ENCODE measurements at places on chromosomes 1 and 21. TPM values are rescaled to one million over a fixed set of nuclear protein-coding genes. Genes with fewer than 3 reads are reported as not detected.
A peak's percentile ranks its signal among the peaks of the same experiment; 100 is the strongest.

DNA sequence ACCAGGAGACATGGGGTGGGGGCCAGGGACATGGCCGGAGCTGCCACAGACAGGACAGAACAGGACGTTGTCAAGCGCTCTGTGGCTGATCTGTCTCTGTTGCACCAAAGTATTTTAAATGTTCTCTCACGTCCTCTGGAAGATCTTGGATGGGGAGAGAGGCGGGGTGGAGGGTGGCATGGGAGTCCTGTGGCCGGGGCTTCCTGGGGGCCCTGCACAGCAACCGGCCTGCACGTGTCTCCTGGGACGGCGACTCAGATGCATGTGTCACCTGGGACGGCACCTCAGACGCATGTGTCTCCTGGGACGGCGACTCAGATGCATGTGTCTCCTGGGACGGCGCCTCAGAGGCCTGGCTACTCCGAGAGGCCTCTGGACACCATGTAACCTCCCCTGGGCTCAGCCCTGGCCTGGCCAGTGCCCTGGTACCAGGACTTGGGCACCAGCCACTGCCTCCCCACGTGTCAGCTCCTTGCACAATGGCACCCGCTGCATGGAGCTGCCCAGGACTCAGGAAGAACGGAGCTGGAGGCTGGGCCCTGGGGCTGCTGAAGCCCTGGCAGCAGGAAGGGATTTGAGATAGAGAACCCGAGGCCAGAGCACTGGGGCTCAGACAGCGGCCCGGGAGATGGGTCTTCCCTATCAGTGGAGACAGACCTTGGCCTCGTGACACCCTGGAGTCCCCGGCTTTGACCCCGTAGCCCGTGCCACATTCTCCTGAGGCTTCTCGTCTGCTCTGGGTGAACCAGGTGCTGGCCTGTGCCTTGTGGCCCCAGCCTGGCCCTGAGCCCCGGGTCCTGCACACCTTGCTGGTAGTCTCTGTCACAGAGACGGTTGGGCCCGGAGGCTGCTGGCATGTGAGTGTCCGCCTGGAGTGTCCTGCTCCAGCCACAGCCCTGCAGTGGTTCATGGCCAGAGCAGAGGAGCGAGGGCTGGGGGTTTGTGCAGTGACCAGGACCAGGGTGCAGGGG, 14.7 kb upstream of the SLC19A1 start:
- H3K4me1 ChIP-seq, result no peaks in the 10 kb centered on the region
- H3K36me3 ChIP-seq, result no peaks in the 10 kb centered on the region
- H3K27me3 ChIP-seq, result no peaks in the 10 kb centered on the region
- H3K4me3 ChIP-seq, result no peak overlapping the region
- no peak for DNase-seq

- peaks cover 15% of the 10 kb centered on the region for H3K4me1 ChIP-seq
- no peak for DNase-seq
- H3K27ac ChIP-seq, result no peak overlapping the region
- no peaks in the 10 kb centered on the region for H3K36me3 ChIP-seq
Measured at GRCh38 chr21:26164311-26164710, 6.3 kb downstream of the APP start.

- no peak for DNase-seq
- H3K4me1 ChIP-seq, result no peaks in the 10 kb centered on the region
- no peak overlapping the region for H3K4me3 ChIP-seq
- no peaks in the 10 kb centered on the region for H3K36me3 ChIP-seq
- H3K27me3 ChIP-seq, result no peaks in the 10 kb centered on the region
Measured at GRCh38 chr1:160752924-160753323, 13.9 kb downstream of the SLAMF7 start.

DNA sequence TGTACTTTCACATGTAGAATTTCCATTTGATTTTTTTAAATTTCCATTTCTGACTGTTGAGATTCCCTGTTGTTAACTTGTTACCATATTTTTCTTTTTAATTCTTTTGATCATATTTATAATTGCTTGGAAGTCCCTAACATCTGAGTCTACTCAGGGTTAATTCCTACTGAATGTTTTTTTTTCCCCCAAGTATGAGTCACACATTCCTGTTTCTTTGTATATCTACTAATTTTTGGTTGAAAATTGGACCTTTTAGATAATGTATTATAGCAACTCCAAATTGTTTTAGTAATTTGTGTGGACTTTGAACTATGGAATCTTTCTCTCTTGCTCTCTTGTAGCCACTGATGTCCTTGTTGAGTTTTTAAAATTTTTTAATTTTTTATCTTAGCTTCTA, 54.6 kb downstream of the STXBP3 start:
- peaks cover 16% of the 10 kb centered on the region for H3K36me3 ChIP-seq
- H3K27ac ChIP-seq, result no peak overlapping the region
- H3K4me1 ChIP-seq, result no peaks in the 10 kb centered on the region
- DNase-seq, result no peak
- H3K4me3 ChIP-seq, result no peak overlapping the region

- DNase-seq, result no peak
- no peak overlapping the region for H3K4me3 ChIP-seq
- H3K27me3 ChIP-seq, result no peaks in the 10 kb centered on the region
- H3K27ac ChIP-seq, result no peak overlapping the region
- H3K36me3 ChIP-seq, result no peaks in the 10 kb centered on the region
Measured at GRCh38 chr1:59487335-59488031, 190.6 kb downstream of the FGGY start.

- peaks cover 15% of the 10 kb centered on the region for H3K4me1 ChIP-seq
- H3K27ac ChIP-seq, result peak overlapping the region; percentile 93
- no peaks in the 10 kb centered on the region for H3K36me3 ChIP-seq
- no peaks in the 10 kb centered on the region for H3K27me3 ChIP-seq
- DNase-seq, result peak; percentile 83
Measured at GRCh38 chr1:25743164-25744139, 56.5 kb upstream of the SELENON start.

DNA sequence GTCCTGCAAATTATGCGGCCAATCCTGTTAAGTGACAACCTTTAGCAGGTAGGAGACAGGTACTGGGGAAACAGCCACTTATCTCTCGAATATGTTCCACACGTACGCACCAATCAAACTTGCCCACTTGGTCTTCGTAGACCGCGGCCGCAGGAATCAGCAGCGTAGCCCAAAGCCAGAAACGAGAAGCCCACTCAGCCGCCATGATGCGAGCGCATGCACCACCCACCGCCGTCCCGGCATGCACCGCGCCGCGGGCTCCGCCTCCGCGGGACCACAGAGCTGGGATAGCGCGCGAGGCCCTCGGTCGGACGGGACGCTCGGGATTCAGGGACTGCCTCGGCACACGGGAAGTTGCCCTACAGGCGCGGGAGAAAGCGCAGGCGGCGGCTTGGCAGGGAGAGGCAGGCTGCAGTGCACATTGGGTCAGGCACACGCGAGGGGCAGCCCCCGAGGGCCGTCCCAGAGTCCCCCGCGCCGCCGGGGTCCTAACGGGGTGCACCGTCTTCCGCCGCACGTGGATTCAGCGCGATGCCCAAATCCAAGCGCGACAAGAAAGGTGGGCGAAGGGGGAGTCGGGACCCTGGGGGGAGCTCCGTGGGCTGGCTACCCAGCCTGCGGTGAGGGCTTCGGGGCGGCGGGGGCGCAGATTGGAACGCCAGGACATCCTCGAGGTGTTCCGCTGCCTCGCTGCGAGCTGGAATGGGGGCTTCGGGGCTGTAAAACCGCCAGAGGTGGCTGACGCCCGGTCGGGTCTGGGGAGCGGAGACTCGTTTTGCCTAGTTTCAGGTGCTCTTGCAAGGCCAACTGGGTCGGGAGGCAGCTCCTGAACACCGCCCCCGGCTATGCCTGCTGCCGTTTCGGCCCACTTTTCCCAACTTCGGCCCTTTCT, at the start of the genes EMC1 and MRTO4:
TSS of gene EMC1 (minus strand) at position 220 of the 892 bp plus-strand sequence. CDS start at position 205, 15 bp downstream.
TSS of gene MRTO4 (plus strand) at position 501 of the 892 bp plus-strand sequence. CDS start at position 532, 31 bp downstream.
- H3K27me3 ChIP-seq, result no peaks in the 10 kb centered on the region
- peak within 1 kb of the TSS; percentile 88 for H3K27ac ChIP-seq
- peak; percentile 48 for DNase-seq
- H3K4me1 ChIP-seq, result peaks cover 16% of the 10 kb centered on the region
- H3K36me3 ChIP-seq, result peaks cover 5% of the 10 kb centered on the region

- no peaks in the 10 kb centered on the region for H3K27me3 ChIP-seq
- no peak overlapping the region for H3K27ac ChIP-seq
- no peak for DNase-seq
- H3K4me3 ChIP-seq, result no peak overlapping the region
- H3K4me1 ChIP-seq, result no peaks in the 10 kb centered on the region
- no peaks in the 10 kb centered on the region for H3K36me3 ChIP-seq
Measured at GRCh38 chr1:23732363-23733224, 10.7 kb upstream of the ELOA start.

GRCh38 chr1:192270398-192270797, 46.4 kb upstream of the RGS21 start:
- no peak for DNase-seq
- H3K4me3 ChIP-seq, result no peak overlapping the region
- no peak overlapping the region for H3K27ac ChIP-seq
- no peaks in the 10 kb centered on the region for H3K27me3 ChIP-seq
- H3K4me1 ChIP-seq, result no peaks in the 10 kb centered on the region
- no peaks in the 10 kb centered on the region for H3K36me3 ChIP-seq

DNA sequence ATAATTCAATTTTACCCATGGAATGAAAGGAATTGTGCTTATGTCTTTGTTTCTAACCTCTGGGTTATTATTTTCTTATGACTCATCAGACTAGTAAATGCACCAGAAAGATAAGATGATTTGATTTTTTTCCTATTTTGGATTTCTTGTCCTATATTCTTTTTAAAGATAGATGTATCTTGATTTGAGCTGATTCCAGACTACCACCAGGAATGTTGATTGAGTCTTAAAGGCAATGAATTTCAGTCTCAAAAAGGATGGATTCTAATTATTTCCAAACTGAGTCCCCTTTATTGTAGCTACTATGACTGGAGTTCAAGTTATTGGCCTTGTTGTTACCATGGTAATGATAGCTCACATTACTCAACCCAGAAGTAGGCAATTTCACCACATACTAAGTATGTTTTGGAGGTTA, 95.8 kb upstream of the RGS4 start:
- no peak for DNase-seq
- no peak overlapping the region for H3K27ac ChIP-seq
- H3K27me3 ChIP-seq, result no peaks in the 10 kb centered on the region

- peak overlapping the region; percentile 48 for H3K4me3 ChIP-seq
- H3K4me1 ChIP-seq, result no peaks in the 10 kb centered on the region
- H3K27me3 ChIP-seq, result no peaks in the 10 kb centered on the region
- no peaks in the 10 kb centered on the region for H3K36me3 ChIP-seq
Measured at GRCh38 chr1:23619299-23620188, 60.2 kb upstream of the ID3 start.

GRCh38 chr1:245045087-245045881, 109.5 kb upstream of the KIF26B start:
- H3K27ac ChIP-seq, result no peak overlapping the region
- no peak for DNase-seq
- H3K36me3 ChIP-seq, result no peaks in the 10 kb centered on the region
- no peaks in the 10 kb centered on the region for H3K27me3 ChIP-seq

DNA sequence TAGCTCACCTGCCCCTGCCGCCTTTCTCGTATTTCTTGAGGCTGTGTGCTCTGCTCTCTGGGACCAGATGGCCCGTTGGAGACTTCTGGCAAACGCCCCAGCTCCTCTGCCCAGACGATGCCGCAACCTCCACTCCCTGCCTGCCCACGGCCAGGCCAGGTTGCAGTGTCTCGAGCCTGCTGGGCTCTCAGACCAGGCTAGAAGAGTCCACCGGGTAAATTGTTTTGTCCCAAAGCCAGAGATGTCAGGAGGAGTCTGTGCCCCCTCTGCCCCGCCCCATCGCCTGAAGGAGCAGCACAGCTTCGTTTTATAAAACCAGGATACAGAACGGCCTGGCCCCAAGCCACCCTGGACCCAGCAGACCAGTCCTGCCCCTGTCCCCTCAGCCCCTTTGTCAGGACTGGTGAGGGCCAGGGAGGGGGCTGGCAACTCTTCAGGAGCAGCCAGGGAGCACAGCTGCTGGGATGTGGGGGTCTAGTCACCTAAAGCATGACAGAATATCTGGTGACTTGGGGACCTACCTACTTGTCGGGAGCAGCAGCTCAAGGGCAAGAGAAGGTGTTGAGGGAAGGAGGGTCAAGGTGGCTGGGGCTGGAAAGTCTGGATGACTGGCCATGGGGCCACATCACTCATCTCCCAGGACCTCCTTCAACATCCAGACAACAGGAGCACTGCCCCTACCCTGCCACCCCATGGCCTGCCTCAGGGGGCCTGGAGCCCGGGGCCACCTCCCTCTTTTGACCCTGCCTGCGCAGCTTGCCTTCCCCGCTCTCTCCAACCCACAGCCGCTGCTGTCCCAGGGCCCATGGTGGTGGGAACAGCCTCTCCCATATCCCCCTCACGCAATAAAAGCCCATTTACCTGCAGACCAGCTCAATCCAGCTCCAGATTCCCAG, 33.9 kb upstream of the LBR start:
- no peak overlapping the region for H3K4me3 ChIP-seq
- no peak overlapping the region for H3K27ac ChIP-seq
- no peaks in the 10 kb centered on the region for H3K27me3 ChIP-seq
- DNase-seq, result no peak

- DNase-seq, result no peak
- no peak overlapping the region for H3K27ac ChIP-seq
- no peaks in the 10 kb centered on the region for H3K4me1 ChIP-seq
- H3K4me3 ChIP-seq, result no peak overlapping the region
Measured at GRCh38 chr1:11592752-11593151, 61.5 kb downstream of the FBXO2 start.

DNA sequence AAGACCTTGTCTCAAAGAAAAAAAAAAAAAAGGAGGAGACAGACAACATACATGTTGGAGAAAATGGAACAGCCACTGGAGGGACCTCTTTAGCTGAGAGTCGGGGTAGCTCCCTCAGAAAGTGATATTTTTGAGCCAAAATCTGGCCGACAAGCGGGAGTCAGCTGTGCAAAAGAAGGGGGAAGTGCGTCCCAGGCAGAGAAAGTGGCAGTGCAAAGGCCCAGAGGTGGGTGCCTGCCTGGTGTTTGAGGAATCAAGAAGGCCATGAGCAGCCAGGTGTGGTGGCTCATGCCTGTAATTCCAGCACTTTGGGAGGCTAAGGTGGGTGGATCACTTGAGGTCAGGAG, 6.1 kb upstream of the CROCC start:
- DNase-seq, result no peak
- no peak overlapping the region for H3K27ac ChIP-seq
- no peaks in the 10 kb centered on the region for H3K36me3 ChIP-seq
- H3K27me3 ChIP-seq, result no peaks in the 10 kb centered on the region

GRCh38 chr1:36988741-36989193, 45.5 kb downstream of the GRIK3 start:
- H3K27me3 ChIP-seq, result no peaks in the 10 kb centered on the region
- no peak overlapping the region for H3K4me3 ChIP-seq
- DNase-seq, result no peak
- no peak overlapping the region for H3K27ac ChIP-seq

GRCh38 chr1:214954617-214954949, 128.0 kb upstream of the KCNK2 start:
- no peak overlapping the region for H3K27ac ChIP-seq
- no peak overlapping the region for H3K4me3 ChIP-seq
- no peaks in the 10 kb centered on the region for H3K36me3 ChIP-seq

- peak overlapping the region; percentile 4 for H3K4me3 ChIP-seq
- peaks cover 71% of the 10 kb centered on the region for H3K4me1 ChIP-seq
- DNase-seq, result no peak
- H3K36me3 ChIP-seq, result peaks cover 4% of the 10 kb centered on the region
- H3K27ac ChIP-seq, result peak overlapping the region; percentile 90
- no peaks in the 10 kb centered on the region for H3K27me3 ChIP-seq
Measured at GRCh38 chr1:10634428-10635084, 159.8 kb downstream of the PEX14 start.

- DNase-seq, result peak; percentile 53
- no peaks in the 10 kb centered on the region for H3K27me3 ChIP-seq
- H3K4me1 ChIP-seq, result peaks cover 10% of the 10 kb centered on the region
- peaks cover 4% of the 10 kb centered on the region for H3K36me3 ChIP-seq
Measured at GRCh38 chr1:161314201-161314981, at the start of gene SDHC. Gene SDHC (plus strand): TSS chr1:161314381. CDS start chr1:161314406, 25 bp downstream.

Gene GPR25
- total RNA-seq, result not detected

Gene TMEM240
- total RNA-seq, result 11.1 TPM

Gene FAM163A
- total RNA-seq, result not detected

Gene CD52
- 2.7 TPM for total RNA-seq

Gene TSACC
- total RNA-seq, result not detected

Gene AMY2B
- total RNA-seq, result 16.9 TPM

Gene CD244
- 0.78 TPM for total RNA-seq

Gene SELE
- total RNA-seq, result 3.4 TPM

Measured in thoracic aorta (tissue), 2 donors.